Myocyte (in vitro differentiated cells): ENCODE measurements at places on chromosomes 2 and 18.

GRCh38 chr18:63487676-63488075 is 10.9 kb downstream of the SERPINB5 start:
- DNase-seq = no peak

- no peak for DNase-seq
Measured at GRCh38 chr2:238878051-238878735, 30.3 kb downstream of the TWIST2 start.

GRCh38 chr2:140667203-140667602 is 1463.6 kb downstream of the LRP1B start:
- DNase-seq = no peak

GRCh38 chr2:148108385-148108784 is 87.5 kb downstream of the MBD5 start:
- no peak for DNase-seq

DNA sequence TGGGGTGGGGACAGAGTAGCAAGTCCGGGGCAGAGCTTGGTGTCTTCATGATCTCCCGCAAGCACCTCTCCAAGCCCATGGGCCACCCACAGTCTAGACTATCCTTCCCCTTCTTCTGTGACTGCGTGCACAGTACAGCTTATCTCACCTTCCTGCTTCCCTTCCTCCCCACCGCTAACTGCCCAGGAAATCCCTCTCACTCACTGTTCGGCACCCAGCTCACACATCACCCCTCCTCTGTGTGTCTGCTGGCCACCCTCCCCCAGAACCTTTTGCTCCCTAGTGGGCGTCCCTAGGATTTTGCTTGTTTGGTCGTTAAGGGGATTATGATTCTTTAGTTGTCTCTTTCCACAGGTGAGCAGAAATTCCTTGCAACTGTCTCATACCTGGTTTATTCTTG is 31.5 kb upstream of the SMAD7 start:
- no peak for DNase-seq

DNA sequence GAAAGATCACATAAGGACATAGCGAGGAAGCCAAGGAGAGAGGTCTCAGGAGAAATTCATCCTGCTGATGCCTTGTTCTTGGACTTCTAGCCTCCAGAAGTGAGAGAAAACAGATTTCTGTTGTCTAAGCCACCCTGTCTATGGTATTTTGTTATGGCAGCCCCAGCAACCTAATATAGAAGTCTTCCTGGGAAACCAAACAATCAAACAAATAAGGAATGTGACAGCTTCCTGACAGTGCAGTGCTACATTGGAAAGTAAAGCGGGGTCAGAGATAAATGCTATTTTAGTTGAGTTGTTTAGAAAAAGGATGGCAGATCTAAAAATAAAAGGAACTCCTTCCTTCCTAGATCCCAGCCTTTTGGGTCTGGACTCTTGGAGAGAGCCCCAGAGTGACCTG is 443.2 kb upstream of the GYPC start:
- no peak for DNase-seq

GRCh38 chr2:196639180-196640030 is at the start of gene CCDC150:
Gene CCDC150, plus strand, starts transcription at chr2:196639715. Its CDS starts 52 bp downstream, at chr2:196639767.
- DNase-seq = peak; percentile 96

- no peak for DNase-seq
Measured at GRCh38 chr2:60857056-60857455, 24.3 kb upstream of the REL start.

DNA sequence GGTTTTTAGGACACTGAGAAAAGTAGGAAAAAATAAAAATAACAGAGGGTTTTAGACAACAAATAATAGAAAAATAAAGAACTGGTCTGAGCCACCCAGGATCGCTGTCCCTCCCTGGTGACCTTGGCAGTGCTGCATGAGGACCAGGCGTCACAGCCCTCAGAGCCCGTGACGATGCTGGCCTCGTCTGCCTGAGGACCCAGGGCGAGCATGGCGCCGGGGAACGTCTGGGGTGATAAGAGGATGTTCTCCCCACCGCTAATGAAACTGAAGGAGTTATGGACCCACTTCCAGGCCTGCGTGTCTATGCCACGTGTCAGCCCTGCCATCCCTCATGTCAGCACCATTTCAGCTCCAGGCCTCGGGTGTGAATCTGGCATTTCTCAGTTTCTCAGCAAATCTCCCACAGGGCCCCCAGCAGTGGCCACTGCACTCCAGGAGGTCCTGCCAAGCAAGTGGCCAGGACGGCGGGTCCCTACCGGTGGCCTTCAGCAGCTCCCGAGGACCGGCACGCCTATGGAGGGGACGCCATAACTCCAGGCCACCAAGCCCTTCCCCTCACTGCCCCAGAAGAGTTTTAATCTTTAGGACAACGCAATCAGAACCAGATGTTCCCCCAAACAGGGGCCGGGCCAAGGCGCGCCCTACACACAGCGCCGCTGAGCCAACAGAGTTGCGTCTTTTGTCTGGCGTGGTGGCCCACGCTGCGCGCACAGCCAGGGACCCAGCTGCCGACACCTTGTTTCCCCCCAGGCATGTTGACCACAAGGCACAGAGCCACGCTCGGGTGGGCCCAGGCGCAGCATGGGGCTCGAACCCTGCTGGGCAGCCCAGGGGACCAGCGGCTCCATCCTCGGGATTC is 179.7 kb downstream of the TWIST2 start:
- no peak for DNase-seq

DNA sequence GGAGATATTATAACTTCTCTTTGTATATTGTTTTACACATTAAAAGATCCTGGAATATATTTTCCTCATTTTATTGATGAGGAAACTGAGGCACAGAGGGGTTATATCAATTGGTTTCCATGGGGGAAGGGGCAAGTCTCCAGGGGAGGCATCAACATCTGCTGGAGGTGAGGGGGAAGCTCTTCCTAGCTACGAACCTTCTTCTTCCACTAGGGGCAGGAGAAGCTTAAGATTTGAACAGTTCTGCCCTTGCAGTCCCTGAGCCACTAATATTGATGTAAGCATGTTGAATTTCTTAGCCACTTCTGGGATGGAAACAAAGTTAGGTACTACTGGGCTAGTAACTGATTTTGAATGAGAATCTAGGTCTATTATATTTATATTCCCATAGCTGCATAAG is 140.1 kb upstream of the AQP4 start:
- DNase-seq = no peak

DNA sequence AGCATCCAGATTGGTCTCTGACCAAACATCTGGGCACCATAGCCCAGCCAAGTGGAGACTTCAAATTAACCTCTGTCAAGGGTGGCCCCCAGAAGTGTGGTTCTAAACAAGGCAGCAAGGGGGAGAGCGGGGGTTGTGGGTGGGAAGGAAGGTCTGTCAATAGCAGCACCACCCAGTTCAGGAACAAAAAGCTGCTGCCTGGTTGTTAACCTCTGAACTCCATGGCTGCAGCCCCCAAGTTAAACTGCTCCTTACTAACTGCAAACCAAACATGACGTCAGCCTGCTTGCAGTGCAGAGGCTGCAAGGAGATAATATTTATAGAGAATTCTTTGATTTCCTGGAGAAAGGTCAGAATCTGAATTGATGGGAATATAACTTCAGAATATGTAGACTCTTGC is 76.5 kb downstream of the ARL4C start:
- no peak for DNase-seq

DNA sequence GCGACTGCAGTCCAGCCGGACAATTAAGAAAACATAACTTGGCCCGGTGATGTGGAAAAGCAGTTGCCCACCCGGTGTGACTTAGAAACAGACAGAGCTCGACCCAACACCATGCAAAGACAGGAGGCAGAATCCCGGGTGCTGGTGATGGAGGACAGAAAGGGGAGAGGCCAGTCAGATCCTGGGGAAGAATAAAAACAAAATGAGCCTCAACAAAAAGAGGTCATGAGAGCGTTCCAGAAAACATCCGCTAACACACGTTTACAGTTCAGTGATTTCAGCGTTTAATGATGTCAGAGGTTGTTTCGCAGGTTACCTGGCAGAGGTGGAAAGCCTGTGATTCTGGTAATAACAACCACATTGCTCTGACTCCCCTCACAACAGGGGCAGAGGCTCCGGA is 111.9 kb downstream of the OSR1 start:
- DNase-seq = no peak

- DNase-seq = peak; percentile 17
Measured at GRCh38 chr2:218859556-218859987, at the start of gene WNT6. Gene WNT6, plus strand, starts transcription at chr2:218859805. Its CDS starts 233 bp downstream, at chr2:218860038.

DNA sequence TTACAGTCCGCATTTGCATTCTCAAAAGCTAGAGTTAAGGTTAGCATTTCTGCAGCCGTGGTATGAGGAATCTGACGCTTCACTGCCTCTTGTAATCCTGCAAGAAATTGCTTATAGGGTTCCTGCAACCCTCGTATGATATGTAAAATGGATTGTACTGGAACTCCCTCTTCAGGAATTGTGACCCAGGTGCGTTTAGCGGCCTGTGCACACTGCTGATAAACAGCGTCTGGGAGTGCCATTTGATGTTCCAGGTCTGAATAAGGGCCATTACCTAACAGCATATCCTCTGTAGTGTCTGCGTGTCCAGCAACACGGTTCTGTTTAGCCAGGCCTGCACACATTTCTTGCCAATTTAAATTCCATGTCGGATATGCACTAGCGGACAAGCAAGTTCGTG is 42.5 kb downstream of the CXCR4 start:
- no peak for DNase-seq

DNA sequence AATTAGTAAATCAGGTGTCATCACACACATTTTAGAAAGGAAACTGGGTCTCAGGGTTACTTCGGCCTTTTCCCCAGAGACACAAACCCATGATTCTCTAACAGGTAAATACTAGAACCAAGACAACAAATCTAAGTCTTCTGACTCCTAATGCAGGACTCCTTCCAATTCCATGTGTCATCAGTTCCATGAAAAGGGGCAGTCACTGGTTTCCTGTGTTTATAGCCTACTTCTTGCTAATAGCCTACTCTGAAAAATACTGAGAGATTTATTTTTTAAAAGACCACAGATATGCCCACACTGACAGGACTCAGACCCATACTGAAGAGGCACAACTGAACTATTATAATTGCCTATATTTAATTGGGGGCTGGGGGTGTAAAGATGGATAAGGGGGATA is 33.0 kb downstream of the RAB1A start:
- no peak for DNase-seq
